Activated CD8-positive, alpha-beta memory T cell treated with anti-CD3 and anti-CD28 coated beads for 4 hours (primary cell): ENCODE measurements at places on chromosomes 6 and 20.

GRCh38 chr6:78231002-78231401 lies 578.2 kb downstream of the MEI4 start:
- no peak for DNase-seq

DNA sequence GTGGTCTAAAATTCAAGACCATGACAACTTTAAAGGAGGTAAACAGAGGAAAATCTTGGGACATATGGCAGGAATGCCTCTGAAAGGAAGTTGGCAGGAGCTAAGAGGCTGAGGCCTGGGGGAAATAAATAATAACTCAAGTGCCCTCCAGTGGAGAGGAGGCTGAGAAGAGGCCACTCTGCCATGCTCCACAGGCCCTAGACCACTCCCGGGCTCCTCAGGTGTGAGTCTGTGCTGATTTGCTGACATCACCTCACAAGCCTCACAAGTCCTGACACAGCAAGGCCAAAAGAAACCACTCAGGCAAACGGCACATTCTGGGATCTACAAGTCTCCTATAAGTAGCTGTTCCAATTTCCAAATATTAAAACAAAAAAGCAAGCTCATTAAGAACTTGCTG lies 91.0 kb upstream of the RIPOR2 start:
- DNase-seq = no peak

DNA sequence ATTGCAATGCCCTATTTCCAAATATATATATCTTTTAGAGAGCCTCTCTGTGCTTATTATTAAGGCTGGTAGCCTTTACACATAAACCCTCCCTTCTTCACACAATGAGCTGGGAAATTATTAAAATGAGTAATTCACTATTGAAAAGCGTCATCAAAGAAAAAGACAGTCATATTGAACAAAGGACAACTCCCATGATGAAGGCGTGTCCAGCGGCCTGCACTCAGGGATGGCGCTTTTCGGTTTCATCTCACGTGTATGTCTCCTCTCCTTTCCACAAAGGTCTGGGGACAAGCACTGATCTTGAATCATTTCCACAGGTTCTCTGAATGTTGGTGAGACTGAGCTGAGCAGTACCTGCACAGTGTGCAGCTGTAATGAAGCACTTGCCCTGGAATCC lies 3.5 kb downstream of the SERPINB9 start:
- no peak for DNase-seq

GRCh38 chr6:80245043-80245442 lies 138.6 kb downstream of the BCKDHB start:
- DNase-seq = no peak

DNA sequence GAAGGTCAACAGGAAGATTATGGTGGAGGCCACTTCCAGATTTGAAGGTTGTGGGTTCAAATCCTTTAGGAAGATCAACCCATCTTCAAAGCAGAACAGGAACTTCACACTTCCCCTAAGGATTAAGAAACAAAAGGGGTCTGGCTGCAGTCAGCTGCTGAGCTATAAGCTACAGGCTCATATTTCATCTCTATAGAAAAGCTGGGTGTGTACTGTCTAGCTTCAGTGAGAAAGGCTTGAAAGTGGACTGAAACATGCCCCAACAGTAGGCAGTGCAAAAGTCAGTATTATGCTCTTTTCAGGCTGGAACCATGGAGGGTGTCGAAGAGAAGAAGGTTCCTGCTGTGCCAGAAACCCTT lies 60.1 kb upstream of the SPDEF start:
- no peak for DNase-seq

DNA sequence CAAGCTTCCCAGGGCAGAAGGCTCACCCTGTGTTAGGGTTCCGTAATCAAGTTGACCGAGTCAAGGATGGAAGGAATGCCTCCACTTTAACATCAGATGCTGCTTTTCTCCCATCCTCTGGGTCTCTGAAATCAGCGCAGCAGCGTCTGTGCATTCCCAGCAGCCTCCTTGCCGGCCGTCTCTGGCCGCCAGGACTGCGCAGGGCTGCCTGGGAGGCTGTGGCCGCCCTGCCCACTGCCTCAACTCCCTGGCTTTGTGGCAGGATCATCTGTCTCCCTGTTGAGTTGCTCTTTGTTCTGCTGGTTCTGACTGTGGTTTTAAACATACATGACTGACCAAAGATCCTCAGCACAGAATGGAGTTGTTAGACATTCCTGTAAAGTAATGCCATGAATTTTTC lies 56.5 kb downstream of the DLL1 start:
- DNase-seq = no peak

DNA sequence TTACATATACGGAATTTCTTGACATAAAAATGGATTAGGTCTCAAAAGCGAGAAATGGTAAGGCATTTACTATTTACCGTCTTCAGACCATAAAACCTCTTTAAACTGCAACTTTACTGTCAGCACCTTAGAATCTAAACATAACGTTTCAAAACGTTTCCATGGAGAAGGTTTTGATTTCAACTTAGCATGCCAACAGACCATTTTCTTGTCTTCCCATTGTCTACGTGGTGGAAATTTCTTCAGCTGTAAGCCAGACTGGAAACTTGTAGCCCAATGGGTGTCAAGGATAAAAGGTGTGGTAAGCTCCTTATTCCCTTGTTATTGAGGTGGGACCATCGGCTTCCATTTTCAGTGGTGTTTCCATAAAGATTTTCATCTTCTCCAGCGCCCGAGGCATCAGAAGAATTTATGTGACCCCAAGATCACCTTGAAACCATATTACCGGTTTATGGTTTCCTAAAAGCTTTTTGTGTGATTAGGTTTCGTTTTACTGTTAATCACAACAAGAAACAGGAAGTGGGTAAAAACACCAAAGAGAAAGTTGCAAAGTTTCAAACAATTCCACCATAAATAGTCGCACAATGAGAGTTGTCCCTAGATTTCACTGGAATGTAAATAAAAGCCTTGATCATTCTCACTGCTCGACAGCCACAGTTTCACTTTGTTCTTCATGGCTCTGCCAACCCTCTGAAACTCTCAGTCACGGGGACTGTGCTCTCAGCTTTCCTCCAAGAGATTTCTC lies 63.0 kb upstream of the CD2AP start:
- no peak for DNase-seq

GRCh38 chr6:68632734-68633133 lies 2.3 kb upstream of the ADGRB3 start:
- no peak for DNase-seq

DNA sequence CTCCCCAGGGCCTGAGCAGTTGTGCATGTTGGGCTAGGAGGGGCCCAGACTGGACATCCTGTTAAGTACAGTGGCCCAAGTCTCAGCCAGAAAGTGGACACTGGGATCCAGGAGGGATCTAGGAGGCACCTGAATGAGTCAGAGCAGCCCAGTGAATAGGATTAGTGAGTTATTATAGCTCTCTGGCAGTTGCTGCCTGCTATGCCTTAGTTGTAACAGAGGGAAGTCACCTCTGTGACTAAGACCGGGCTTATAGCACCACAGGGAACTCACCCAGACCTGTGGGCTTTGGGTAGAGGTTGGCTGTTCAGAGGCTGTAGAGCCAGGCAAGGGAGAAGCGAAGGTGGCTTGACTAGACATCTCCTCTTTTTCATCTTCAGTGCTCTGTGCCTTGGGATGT lies 39.0 kb upstream of the AAR2 start:
- DNase-seq = no peak

DNA sequence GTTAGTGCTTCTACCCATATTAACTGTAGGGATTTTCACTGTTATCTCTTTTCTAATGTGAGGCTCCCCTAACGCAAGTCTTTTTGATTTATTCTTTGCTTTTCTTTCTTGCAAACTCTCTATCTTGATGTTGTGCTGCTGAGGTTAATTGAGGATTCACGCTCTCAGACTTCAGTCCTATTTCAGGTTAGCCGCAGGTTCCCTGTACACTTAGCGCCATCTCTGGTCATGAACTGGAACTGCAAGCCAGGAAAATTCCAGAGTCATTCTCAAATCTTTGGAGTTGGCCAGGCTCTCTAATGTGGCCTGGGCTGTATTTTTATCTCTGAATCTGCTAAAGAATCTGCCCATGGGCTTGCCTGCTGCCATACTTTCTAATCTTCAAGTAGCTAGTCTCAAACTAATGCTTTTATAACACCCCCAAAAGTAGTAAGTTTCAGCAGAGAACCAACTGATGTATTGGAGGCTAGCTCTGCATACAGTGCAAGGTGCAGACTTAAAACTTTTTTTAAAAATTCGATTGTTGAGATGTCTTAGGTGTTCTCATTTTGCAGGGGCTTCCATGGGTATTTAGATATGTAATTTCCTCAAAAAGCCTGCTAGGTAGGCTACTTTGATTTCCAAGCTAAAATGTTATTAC lies 91.1 kb upstream of the OPRM1 start:
- DNase-seq = no peak

DNA sequence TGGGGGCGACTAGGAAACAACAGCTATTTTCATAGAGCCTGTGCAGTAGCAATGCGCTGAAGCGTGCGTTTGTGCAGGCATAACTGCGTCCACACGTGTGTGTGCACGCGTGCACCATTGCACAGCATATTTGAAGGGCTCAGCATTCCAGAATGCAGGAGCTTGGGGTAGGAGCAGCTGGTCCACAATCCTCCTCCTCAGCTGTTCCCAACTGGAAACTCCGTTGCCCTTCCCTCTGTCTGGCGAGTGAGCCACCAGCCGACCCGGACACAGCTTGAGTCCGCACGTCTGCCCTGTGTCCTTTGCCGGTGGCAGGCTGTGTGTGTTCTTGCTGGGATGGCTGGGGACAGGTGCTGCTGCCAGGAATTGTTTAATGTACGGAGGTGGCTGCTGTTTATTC lies 110.2 kb downstream of the SASH1 start:
- no peak for DNase-seq

GRCh38 chr6:67888546-67888885 lies 746.6 kb upstream of the ADGRB3 start:
- DNase-seq = no peak

- DNase-seq = no peak
These were observed 1.6 kb upstream of the REV3L start for GRCh38 chr6:111484633-111484930.

DNA sequence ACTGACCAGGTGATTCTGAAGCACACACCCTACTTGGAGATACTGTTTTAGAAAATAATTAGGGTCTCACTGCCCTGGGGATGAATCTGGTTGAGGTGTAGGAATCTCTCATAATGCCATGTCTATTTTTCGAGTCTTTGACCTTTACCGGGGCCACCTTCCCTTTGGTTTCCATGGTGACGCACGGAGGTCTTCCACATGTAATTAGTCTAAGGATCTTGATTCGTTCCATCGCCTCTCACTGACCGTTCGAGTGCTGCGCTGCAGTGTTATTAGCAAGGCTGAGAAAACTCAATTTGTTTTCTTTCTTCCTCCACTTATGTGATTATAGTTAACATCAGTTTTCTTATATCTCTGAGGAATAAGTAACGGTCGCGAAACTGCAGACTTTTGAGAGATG lies 144.3 kb upstream of the SPACA1 start:
- DNase-seq = no peak

GRCh38 chr6:101517632-101518031 lies 124.1 kb downstream of the GRIK2 start:
- no peak for DNase-seq

- DNase-seq = no peak
These were observed 5.2 kb downstream of the BCAS4 start for GRCh38 chr20:50799890-50800550.

GRCh38 chr6:159832946-159833345 lies 32.9 kb downstream of the PNLDC1 start:
- DNase-seq = no peak

DNA sequence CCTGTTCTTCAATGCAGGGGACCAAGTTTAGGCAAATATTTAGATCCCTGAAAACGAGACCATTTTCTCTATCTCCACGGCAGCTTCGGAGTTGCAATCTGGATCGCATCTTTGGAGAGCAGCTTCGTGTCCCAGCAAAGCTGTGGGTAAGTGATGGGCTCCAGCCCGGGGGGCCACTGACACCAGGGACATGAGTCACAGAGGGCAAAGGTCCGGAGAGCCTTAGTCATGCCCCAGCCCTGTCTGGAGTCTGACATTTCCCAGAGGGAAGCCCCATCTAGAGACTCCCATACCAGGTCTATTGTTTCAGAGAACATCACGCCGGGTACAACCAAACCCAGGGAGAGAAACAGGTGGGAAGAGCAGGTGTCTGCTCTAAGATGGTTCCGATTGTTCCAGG lies 95.9 kb downstream of the NFATC2 start:
- no peak for DNase-seq

DNA sequence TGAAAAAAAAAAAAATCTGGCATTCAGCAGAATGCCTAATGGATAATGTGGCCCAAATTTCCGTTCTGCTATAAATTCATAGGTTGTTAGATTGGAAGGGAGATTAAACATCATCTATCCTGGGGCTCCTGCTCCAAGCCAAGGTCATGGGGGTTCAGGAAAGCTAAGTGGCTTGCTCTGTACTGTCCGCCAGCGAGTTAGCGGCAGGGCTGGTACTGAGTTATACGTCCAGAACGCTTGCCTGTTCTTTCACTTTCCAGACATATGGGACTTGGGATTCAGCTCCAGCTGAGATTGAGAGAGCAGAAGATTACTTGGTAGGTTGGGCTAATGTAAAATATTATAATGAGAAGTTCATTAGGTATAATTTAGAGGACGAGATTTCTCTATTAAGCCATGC lies 858 bp downstream of the RWDD1 start:
- no peak for DNase-seq

- DNase-seq = no peak
These were observed 22.7 kb upstream of the NUP153 start for GRCh38 chr6:17729223-17730077.

- DNase-seq = no peak
These were observed 30.5 kb upstream of the SNRPB2 start for GRCh38 chr20:16699293-16699692.

DNA sequence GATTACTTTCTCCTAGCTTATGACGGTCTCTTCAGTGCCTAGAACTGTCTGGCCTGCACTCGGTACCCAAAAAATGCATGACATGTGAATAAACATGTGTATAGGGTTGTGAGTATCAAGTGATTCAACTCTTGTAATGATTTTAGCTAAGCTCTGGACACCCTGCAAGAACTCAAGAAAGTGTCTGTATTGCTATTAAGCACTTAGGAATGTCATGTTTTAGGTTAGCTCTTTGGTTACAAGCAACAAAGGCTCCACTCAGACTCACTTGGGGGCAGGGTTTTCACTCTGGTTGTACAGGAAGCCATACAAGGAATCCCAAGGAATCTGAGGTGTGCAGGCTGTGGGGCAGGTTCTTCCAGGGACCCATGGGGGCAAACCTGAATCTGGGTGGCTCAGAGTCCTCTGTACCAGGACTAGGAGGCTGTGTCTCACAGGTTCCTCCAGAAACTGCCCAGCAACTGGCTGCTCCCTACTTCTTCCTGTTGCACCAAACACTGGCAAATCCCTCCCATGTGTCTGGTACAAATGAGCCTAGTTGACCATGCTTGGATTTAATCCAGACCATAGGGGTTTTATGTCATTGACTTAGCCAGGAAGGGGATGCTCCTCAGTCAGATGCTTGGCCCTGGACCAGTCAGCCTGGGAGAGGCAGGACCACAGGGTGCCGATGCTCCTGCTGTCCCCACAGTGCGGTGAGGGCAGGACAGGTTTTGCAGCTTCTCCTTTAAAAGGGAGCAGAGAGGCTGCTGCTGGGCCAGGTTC lies 77.9 kb upstream of the CDH4 start:
- no peak for DNase-seq

DNA sequence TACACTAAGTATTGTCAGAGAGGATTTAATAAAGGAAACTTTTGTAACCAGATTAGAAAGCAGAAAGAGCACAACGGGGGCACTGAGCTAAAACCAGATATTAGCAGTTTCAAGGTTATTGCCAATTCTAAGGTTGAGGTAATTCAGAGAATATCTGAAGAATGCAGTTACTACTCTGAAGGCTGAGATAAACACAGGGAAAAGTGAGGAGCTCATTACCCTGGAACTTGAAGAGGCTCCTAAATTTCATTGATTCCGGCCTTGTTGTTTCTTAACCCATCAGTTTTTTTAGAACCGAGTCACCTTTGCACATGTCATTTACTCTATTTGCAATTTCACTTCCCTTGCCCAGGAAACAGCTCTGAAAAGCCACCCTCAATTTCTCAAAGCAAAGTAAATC lies 72.4 kb upstream of the BTBD3 start:
- no peak for DNase-seq
